ENCODE measurements at places on chromosomes 2 and 18.

- peak; percentile 55 for DNase-seq
These were observed 635 bp upstream of the ADRA2B start for GRCh38 chr2:96116879-96117533.

- DNase-seq: no peak
These were observed 205.5 kb downstream of the TGIF1 start for GRCh38 chr18:3655254-3656050.

DNA sequence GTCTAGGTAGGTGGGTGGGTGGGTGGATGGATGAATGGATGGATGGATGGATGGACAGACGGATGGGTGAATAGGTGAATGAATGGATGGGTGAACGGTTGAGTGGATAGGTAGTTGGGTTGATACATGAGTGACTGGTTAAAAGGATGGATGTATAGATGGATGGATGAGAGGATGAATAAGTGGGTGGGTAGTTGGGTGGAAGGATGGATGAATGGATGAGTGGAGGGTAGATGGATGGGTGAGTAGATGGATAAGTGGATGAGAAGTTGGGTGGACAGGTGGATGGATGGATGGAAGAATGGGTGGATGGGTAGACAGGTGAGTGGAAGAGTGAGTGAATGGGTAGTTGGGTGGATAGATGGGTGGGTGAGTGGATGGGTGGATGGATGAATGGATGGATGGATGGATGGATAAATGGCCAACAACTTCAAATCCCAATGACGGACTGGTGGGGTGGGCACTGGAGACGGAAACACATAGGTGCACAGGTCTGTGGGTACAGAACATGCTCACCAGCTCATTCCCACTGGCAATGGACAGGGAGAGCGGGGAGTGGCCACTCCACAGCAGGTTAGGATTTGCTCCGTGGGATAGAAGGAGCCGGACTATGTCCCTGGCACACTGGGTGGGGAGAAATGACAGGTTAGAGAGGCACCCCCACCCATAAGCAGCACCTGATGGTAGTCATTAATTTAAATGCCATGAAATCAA lies 48.8 kb downstream of the ANKMY1 start:
- DNase-seq: no peak

DNA sequence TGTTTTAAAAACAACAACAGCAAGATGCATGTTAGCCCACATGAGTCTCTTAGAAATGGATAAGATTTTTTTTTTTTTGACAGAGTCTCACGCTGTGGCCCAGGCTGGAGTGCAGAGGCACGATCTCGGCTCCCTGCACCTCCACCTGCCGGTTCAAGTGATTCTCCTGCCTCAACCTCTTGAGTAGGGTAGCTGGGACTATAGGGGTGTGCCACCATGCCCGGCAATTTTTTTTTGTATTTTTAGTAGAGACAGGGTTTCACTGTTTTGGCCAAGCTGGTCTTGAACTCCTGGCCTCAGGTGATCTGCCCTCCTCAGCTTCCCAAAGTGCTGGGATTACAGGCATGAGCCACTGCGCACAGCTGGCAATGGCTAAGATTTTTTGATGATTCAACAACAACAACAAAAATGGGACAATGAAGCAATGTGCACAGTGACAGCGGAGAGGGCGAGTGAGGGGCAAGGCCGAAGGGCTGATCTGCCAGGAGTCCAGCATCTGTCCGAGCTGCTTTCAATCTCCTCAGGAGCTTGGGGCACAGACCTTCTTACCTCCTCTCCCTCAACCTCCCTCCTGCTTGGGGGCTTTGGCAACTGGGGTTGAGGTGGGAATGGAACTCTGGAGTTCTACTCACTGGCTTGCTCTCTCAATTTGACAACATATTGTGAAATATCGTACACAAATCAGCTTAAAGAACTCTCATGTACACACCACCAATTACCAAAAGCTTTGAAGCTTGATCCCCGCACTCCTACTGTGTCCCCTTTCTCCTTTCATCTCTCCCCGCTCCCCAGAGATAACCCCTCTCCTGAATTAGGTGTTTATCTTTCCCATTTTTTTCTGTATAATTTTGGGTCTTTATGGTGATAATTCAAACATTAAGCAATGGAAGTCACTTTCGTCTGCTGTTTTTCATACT lies 3.4 kb downstream of the ABCG8 start:
- DNase-seq: no peak

DNA sequence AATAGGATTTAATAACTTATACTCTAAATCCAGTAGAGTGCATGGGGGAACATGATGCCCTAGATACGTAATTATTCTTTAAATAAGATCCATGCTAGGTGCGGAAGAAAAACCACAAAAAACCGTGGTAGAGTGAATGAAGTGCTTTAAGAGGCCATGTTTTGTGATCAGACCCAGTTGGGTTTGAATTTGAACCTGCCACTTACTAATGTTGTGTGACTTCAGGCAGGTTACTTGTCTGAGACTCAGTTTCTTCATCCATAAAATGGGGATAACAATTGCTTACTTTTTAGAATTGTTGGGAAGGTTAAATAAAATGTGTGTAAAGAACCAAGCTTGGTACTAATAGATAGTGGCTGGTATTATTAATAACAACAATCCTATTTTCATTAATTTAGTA lies 17.2 kb downstream of the MIB1 start:
- DNase-seq: no peak

DNA sequence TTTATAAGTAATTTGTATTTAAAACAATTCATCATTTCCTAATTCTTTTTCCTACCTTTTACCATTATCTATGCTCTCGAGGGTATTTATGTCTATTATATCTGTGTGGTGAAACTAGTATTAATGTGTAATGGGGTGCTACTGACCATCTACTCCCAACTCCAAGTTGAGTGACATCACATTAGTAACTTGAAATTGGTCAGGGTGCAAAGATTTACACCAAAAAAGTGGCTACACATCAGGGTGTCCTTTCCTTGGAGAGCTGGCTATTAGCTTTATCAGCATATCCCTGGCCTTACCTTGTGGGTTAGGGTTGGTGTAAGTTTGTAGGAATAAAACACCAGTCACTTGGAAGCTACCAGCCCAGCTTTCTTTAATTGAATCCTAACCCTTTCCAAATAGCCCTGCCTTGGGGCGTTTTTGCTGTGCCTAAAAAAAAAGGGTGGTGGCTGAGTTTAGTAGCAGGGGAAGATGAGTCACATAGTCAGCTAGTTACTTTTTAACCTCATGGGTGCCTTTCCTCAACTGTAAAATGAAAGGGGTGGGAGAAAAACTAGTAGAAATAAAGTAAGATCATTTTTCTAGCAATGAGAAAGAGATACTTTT lies 14.0 kb downstream of the ANXA4 start:
- DNase-seq: no peak

GRCh38 chr2:144170179-144170578 lies 349.7 kb downstream of the ZEB2 start:
- DNase-seq: no peak

DNA sequence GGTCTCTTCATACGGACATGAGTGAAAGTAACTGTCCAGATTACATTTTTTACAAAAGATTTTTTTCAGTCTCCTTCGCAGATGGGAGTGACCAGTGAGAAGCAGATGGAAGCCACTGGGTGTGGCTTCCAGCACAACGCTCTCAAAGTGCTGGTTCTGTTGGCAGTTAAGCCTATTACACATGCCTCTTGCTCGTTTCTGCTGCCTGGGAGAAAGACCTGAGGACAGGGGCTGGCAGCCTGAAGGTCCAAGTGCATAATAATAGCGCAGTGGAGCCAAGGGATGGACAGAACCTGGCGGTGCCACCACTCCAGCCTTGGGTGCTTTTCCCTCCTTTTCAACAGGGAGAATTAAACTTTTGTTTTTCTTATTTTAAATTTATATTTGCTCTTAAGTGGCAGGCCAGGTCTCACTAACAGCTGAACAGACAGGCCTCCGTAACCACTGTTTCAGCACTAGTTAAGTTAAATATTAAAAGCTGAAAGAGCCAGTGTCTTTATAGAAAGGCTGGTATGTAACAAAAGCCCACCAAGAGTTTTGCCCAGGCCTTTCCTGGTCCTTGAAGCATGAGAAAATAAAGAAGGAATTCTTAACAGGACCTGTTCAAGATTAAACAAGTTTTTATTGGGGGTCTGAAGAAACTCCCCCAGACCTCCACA lies 1.2 kb upstream of the SKA1 start:
- no peak for DNase-seq

DNA sequence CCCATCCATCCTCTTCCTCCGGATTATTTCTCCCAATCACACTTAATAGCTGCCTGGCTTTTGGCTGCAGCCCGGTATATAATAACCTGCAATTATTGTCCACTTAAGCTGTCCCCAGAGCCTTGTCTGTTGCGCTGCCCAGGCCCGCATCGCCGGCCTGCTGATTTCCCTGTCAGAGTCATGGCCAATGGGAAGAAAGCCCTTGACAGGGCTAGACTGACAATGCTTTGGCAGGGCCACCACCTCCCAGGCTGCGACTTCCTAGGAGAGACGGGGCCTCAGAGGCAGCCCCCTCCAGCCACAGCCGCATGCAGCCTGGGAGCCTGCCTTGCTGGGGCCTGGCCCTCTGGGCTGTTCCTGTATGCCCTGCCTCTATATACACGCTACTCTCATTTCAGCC lies 10.0 kb upstream of the CELF4 start:
- no peak for DNase-seq

GRCh38 chr2:12284487-12284886 lies 432.2 kb upstream of the TRIB2 start:
- no peak for DNase-seq
